ENCODE measurements at places on chromosomes 3 and 15.

- no peak for DNase-seq
Observed at GRCh38 chr3:63960048-63960711, 48.0 kb upstream of the SCAANT1 start.

DNA sequence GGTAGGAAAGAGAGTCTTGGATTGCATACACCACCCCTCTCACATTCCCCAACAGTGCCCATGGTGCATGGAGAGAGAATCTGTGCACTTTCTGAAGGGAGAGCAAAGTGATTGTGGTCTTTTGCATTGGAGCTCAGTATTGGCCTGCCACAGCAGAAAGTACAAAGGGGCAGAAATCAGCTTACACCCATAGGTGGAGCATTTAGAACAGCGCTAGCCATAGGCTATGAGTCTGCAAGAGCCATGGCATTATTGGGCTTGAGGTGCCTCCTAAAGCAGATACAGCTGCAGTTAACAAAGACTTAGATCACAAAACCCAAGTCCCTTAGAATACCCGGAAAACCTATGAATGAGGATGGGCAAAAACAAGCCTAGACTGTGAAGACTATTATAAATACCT lies 21.8 kb downstream of the SI start:
- no peak for DNase-seq

DNA sequence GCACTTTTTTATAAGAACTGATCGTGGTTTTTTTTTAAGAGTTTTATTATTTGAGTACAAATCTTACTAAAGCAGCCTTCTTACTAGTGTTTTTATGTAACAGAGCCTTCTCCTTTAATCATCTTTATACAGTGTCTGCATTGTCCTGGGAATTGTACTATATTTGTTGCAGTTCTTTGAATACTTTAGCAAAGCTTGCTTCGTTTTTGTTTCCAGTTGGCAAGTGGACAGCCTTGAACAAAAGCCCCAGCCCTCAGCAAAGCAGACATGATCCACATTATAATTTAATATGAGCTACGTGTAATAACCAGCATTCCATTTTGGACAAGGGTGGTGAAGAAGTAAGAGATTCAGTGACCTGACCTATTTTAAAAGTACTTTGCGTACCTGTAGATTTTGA lies 112.2 kb upstream of the FLNB start:
- no peak for DNase-seq

DNA sequence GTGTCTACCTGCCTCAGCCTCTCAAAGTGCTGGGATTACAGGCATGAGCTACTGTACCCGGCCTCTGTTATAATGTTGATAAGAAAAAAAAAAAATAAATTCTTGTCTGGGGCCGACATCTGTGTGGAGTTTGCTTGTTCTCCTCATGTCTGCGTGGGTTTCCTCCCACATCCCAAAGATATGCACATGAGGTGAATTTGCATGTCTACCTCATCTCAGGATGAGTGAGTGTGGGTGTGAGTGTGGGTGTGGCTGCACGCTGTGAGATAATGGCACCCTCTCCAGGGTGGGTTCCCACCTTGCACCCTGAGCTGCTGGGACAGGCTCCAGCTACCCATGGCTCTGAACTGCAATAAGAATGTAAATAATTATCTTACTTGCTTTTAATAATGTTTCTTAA lies 25.9 kb upstream of the UACA start:
- DNase-seq: no peak

DNA sequence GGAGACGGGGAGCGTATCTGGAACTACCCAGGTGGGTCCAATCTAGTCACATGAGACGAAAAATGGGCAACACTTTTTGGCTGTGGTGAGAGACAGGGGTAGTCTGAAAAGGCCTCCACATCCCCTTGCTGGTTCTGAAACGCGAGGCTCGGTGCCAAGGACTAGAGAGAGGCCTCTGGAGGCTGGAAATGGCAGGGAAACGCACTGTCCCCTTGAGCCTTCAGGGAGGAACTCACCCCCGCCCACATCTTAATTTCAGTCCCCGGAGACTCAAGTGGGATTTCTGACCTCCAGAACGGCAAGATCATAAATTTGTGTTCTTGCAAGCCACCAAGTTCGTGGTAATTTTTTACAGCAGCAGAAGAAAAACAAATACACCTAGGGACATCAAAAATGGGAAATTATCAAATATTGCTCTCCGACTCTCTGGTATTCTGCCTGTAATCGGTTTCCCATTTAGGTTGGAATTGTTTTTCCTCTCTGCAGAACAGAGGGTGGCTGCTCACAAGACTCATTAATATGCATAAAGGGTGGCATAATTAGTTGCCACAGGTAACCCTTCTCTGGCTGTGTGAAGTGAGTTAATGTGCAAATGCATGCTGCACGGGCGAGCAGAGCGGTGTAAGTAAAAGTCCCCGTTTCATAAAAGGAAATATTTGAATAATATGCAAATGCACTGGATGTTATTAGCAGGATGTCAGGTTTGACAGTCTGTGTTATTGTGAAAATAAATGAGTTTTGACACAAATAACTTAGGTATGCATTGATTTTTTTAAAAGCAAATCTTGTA lies 185.7 kb downstream of the ARRDC4 start:
- DNase-seq: no peak

DNA sequence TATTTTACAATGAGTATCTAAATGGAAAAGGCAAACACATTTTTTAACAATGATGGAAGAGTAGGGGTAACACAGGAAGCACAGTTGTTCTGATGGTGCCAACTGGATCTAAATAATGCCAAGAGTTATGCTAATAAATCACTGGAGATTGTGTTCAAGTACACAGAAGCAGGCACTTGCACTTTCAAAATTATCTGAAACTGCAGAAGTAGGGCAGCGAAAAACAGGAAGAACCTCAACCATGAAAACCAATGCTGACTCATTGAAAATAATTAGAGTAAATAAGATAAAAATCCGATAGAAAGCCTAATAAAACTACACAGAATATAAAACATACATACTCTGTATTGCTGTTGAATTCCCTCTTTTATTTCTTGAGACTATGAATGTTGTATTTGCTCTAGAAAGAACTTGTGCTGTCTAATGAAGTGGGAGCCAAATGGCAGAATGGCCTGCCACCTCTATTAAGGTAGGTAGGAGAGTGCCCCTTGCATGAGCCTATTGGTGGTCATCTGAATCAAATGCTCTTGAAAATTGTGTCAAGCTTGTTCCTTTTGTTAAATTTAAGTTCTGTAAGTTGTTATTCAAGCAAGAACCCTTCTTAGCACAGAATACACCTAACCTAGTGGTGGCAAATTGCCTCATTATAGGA lies 93.7 kb downstream of the ABI3BP start:
- DNase-seq: no peak

DNA sequence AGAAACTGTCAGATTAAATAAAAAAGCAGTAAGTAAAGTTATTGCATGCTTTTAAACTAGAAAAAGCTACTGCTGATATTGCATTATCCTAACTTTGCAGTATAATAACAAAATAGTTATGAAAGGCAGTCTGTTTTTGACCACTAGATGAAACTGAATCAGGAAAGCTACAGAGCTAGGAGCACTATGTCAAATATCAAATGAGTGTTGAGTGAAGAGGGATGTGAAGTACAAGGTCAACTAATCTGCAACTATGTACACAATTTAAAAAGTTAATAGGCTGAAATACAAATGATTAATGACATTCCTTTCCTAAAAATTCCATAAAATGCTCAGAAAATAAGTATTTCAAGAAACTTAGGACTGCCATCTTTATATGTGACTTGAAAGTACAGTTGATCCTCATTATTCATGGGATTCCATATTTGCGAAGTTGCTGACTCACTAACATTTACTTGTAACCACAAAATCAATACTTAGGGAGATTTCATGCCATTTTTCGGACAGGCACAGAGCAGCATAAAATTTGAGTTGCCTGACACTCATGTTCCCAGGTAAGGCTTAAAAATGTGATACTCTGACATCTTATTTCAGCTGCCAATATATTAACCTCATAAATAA lies 34.5 kb downstream of the SLC4A7 start:
- DNase-seq: no peak

DNA sequence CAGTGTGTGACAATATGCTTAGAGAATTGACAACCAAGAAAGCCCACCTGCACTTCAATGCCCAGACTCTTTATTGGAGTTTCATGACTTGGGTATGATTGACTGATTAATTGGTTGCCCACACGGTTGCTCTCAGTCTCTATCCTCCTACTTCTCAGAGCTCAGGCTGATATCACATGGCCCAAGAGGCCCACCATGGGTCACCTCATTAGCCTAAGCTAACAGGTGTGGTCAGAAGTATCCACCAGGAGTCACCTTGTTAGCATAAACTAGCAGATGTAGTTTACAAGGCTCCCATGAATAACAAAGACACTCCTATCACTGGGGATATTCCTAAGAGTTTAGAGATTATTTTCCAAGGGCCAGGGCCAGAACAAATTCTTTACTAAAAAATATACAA lies 120.2 kb upstream of the MBNL1 start:
- DNase-seq: no peak

DNA sequence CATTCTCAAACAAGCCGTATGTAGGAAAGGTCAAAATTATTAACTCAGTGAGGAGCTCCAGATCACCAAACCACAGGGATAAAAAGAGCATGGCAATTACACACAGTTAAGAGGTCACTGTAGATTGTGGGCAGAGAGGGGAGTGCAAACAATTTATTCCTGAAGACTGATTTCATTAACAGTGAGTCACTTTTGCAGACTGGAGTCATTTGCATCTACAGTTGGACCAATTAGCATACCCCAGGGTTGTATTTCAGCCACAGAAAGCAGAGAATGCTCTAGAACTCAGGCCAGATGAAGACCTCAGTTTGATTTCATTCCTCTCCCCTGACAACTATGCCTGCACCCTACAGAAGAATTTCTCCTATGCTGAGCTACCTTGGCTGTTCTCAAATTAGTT lies 40.1 kb downstream of the SETMAR start:
- DNase-seq: no peak

DNA sequence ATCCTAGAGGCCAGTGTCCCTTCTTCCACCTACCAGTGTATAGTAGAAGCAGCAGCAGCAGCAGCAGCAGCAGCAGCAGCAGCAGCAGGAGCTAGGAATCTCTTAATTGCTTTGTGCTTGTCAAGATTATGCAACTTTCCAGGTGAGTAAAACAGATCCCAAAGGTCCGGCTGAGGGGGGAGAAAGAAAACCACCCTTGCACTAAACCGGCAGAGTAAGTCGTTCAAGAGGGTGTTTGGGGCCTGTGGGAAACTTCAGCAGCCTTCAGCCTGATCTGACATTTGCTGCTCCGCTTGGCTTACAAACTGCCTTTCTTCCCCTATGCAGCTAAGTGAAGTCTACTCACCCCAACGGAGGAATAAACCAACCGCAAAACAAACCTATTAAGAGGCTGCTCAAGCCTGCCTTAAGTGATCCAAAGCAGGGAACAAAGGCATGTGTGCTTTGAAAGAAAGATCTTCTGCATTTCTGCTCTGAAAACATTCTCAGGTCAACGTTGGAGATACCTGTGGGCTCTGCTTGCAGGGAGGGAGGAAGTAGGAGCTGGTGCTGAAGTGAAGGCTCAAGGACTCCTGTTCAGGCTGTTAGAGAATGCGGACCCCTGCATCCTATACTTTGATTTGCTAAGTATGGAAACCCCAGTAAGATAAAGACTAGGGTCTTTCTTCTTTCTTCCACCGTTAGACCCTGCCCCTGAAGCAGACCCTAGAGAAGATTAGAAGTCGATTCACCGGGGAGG lies 35.7 kb upstream of the DLG1 start:
- DNase-seq: no peak

DNA sequence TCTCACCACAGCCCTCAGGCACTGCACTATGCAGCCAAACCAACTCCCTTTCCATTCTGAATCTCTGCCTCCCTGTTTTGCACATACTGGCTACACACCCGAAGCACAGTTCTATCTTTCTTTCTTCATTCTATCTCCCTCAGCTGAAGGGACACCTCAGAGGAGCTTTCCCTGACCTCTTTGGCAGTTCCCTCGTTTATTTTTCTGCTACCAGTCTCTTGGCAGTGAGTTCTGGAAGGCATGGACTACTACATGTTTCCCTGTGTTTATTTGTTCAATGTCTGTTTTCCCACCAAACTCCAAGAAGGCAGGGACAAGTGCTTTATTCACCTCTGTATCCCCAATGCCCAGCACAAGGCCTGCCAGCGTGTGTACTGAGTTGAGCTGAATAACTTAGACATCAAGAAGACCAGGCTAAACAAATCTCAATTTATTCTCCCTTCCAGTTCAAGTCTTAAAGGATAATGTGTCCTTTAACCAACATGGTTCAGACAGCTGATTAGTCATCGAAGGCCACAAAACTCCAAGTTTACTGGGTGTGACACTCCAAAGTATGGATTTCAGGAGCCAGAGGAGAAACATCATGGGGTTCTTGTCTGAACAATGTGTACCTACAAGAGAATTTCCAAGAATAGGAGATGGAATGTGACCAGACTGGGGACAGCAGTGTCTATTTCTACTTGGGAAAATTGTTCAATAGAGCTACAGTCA lies 260.1 kb upstream of the CTNNB1 start:
- no peak for DNase-seq

GRCh38 chr3:179717219-179717618 lies 64.4 kb downstream of the USP13 start:
- no peak for DNase-seq

DNA sequence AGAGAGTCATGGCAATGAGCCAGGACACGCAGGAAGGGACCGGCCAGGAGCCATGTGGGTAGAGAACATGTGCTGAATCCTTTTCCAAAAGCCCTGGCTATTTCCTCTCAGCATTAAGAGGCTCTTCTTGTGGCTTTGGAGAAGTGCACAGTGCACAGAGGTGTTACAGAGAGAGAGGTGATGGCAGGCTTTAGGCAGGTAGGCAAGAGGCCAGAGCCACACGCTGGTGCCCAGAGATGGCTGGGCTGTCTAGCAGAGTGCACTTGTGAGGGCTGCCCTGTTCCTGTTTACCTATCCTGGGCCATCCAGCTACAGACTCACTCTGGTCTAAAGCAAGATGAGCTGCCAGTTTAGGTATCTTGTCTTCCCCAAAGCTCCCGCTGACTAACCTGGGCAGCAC lies 402.6 kb downstream of the OCA2 start:
- no peak for DNase-seq

All from NCI-H1436 treated with DMSO at 0.1 percent for 48 hours (cell line).